ENCODE measurements at places on chromosomes 1 and 21.

DNA sequence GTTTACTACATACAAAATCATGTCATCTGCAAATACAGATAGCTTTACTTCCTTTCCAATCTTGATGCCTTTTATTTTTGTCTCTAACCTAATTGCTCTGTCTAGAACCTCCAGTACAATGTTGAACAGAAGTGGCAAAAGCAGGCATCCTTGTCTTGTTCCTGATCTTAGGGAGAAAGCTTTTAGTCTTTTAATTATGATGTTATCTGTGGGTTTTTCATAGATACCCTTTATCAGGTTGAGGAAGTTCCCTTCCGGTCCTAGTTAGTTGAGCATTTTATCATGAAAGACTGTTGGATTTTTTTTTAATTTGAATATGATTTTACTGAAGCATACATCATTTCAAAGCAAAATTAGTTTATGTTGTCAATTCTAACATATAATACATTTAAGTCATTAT lies 45.7 kb upstream of the DISC1 start:
- DNase-seq: no peak

GRCh38 chr1:209727785-209728184 lies 23.1 kb downstream of the HSD11B1 start:
- DNase-seq: no peak

- DNase-seq: no peak
Measured at GRCh38 chr1:98103617-98104285, 182.9 kb upstream of the DPYD start.

GRCh38 chr1:178278916-178279686 lies 185.2 kb downstream of the RASAL2 start:
- DNase-seq: no peak

DNA sequence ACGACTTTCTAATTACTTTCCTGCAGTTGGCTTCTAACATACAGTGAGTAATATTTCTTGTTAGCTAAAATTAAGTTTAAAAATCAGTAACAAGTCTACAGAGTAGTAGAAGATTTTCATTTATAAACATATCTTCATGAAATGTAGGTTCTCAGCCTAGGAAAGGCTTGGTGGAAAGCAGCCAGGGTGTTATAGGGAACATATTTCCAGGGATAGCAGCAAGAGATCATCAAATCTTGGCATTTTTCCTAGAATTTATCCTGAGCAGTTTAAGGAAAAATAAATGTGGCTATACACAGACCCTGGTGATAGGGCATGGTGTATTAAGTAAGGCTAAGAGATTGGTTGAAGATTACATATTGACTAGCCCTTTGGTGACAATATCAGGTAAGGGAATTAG lies 203.5 kb upstream of the NEGR1 start:
- no peak for DNase-seq

DNA sequence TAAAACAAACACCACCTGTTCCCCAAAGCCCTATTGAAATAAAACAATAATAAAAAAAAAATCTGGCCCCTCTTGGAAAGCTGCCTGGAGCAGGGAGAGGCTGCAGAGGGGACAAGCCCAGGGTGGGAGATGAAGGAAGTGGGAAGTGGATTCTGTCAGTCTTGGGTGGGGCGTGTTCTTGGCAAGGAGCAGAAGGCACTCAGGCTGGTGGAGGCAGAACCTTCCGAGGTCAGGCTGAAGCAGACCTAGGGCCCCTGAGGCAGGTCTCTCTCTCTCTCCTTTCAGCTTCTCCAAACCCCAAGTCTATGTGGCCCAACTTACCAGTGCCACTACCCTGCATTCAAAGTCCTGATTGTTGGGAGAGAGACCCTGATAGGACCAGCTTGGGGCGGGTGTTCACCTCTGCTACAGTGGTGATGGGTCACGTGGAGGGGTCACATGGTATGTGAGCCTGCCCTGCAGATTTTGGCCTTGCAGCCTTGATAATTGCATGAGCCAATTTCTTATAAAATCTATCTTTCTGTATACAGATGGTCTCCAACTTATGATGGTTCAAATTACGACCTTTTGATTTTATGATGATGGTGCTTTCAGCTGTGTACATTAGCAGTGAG lies 145.4 kb upstream of the C1orf174 start:
- no peak for DNase-seq

DNA sequence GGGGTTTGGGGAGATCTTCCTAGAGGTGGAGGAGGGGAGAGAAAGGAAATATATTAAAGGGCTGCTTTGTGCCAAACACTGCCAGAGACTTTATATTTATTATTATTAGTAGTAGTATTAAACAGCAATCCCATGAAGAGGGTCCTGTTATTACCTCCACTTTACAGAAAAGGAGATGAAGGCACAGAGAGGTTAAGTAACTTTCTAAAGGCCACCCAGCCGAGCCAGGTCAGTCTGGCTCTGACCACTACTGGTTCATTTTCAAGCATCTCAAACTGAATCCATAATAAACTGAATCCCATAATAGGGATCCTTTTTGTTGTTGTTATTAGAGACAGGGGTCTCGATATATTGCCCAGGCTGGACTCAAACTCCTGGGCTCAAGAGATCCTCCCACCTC lies 12.6 kb downstream of the NCMAP start:
- DNase-seq: no peak

DNA sequence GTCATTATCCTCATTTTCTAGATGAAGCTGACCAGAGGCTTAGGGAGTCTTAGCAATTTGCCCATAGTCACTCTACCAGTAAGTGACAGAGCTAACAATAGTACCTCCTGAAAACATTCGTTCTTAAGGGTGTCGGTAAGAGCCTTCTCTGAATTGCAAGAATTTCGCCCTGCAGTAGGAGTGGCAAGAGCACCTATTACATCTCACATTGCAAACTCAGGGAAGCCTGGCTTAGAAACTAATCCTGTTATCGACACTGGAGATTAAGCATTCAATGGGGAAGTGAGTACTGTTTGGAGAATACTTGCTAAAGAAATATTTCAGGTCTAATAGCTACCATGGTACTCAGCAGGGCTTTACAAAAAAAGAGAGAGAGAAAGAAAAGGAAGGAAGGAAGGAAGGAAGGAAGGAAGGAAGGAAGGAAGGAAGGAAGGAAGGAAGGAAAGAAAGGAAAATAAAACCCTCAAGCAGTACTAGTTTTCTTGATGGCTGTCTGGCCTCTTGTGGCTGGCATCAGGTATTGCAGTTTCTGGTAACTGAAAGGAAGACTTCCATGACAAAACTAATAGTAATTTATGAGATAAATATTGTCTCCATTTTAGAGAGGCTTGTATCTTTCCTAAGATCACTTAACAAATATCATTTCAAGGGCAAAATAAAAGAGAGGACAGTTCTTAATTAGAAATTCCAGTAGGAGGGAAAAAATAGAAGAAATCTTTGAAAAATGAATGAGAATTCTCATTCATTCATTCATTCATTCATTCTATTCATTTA lies 10.4 kb downstream of the C1orf226 start:
- no peak for DNase-seq

DNA sequence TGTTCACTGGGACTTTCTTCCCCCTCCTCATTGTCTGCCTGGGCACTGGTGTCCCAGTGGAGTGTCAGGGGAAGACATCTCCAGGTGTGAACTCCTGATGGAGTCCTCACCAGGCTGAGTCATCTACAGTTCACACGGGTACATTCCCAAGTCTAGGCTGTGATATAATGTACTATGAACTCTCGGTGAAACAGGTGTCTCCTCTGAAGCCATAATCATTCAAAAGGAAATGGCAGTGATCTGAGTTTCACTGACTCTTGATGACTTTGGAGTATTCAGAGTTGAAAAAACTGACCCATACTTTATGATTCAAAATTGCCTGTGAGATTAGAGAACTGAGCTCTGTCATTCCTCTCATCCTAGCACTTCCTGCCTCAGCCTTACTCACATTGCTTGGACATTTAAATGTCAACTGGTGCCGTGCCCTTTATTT lies 9.1 kb downstream of the LAMC2 start:
- DNase-seq: no peak

GRCh38 chr21:42228709-42229220 lies 9.8 kb downstream of the ABCG1 start:
- no peak for DNase-seq

GRCh38 chr21:26085882-26086281 lies 84.7 kb downstream of the APP start:
- DNase-seq: no peak

DNA sequence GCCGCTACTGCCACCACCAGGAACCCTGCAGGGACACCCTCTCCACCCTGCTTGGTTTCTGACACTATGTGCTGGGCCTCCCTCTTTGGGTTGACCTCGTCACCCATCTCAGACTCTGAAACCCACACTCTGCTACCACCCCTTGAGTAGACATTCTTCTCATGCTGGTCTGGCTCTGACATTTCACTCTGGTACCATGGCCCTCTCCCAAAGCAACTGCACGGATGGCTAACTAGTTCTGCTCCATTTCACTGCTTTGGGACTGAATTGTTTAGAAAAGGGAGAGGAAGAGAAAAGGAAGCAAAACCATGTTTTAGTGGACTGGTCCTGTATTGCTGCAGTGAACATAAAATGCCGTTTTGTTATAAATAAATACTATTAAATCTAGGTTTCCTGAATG lies 137.8 kb downstream of the KCNK2 start:
- no peak for DNase-seq

Measured in NCI-H1048 (cell line).